WTC11 (cell line): ENCODE measurements at places on chromosomes 13 and 19. TPM values are rescaled to one million over a fixed set of nuclear protein-coding genes. Genes with fewer than 3 reads are reported as not detected.

- DNase-seq, result no peak
Observed at GRCh38 chr13:28355046-28355821, 139.7 kb downstream of the FLT1 start.

DNA sequence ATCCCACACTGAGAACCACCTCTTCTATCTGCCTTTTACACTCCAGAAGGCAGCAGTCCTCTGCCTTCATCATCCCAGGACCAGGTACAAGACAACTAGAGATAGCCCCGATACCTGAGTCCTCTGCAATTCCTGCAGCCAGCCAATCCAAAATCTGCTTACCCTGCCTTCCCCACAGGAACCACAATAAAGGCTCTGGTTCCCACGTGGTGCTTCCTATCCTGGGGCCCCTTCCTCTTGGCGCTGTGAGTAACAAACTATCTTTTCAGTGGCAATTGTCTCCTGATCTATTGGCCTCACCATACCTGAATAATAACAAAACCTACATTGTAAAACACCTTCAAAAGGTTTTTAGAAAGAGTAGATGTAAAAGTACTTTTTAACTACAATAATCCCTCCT lies 63.1 kb downstream of the ZDHHC20 start:
- no peak for DNase-seq

- DNase-seq, result no peak
Observed at GRCh38 chr19:35789195-35789977, 14.0 kb downstream of the ARHGAP33 start.

LILRB5 gene
- total RNA-seq, result 0.07 to 0.11 TPM (median 0.09 TPM) in 3 replicates

CCNE1 gene
- total RNA-seq, result 34.4 to 36.0 TPM (median 35.0 TPM) in 3 replicates
